Left kidney (tissue), 8 donors: ENCODE measurements at places on chromosomes 5 and 9. TPM values are rescaled to one million over a fixed set of nuclear protein-coding genes. Genes with fewer than 3 reads are reported as not detected.

FOXD4L3 gene
- not detected for polyA plus RNA-seq

MSMP gene
- not detected for polyA plus RNA-seq

C5orf34 gene
- 8.4 TPM for polyA plus RNA-seq

- DNase-seq = no peak
These were observed 564.6 kb upstream of the DMAC1 start for GRCh38 chr9:8364026-8364752.

GRCh38 chr5:164772122-164772521 is 1266.7 kb downstream of the MAT2B start:
- no peak for DNase-seq

DNA sequence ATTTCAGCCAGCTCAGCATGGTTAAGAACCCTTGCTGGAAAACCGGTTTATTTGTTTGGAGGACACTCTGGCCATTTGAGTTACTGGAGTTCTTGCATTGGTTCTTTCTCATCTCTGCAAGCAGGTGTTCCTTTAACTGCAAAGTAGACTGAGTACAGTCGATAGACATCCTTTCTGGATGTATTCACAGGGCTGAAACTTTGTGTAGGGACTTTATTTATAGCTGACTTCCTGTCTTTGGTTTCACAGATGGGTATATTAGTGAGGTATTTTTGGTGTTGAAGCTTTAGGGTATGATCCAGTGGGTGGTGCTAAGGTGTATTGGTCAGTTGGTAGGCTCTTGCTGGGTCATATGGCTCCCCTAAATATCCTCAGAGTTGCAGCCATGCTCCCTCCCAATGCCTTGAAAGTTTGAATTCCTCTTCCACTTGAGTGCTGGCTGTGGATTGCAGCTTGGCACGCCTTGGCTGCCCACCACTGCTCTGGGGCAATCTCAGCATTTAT is 666.0 kb upstream of the COX7C start:
- DNase-seq = no peak

GRCh38 chr9:112887381-112887780 is 3.3 kb downstream of the SLC46A2 start:
- DNase-seq = no peak

DNA sequence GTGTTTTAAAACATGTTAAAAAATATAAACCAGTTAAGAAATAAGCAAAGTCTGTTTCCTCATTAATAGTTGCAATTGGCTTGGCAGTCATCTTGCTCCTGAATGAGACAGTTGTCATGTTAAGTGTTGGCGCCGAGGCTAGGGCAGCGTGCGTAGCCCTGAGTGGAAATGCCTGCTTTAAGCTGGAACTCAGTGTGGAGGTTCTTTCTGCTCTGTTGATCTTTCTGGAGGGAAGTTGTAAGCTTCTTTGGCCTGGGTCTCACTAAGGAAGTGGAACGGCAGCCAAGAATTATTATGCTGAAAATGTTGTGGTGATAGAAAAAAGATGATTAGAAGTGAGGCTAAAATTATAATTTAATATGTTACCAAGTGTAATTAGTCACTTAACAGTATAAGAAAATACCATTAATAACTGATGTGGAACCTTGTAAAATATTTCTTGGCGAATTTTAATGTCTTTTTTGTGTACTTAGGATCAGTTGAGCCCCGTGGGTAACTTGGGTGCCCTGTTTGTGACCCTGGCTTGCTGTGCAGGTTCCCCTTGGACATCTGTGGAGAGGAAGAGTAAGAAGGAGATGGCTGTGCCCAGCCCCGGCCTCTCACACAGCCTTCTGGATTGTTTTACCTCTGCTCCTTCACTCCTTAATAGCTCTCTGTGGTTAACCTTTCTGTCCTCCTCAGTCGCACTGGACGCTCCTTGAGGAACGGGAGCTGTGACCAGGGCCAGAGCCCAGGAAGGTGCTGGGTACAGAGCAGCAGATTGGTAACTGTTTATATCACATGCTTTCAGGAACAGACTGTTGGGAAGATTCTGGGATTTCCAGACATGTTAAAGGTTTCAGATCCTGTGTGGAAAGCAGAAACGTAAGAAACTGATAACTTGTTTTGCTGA is 31.0 kb downstream of the PCBD2 start:
- DNase-seq = no peak

- DNase-seq = no peak
These were observed 86.6 kb upstream of the SARDH start for GRCh38 chr9:133824802-133825186.

DNA sequence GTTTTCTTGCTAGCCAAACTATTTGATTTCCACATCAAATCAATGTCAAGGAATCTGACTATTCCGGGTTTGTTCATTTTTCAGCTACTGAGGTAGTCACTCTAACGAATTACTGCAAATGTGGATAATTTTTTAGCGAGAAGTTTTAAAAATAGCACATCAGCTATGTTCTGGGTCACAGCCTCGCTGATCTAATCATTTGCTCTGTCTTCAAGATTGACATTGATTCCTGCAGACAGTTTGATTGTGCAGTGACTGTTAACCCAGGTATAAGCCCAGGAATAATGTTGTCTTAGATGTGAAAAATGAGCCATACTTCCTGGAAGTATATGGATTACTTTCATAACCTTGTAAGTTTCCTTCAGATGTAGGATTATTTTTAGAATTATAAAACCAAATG is 175.1 kb downstream of the BAAT start:
- DNase-seq = no peak

DNA sequence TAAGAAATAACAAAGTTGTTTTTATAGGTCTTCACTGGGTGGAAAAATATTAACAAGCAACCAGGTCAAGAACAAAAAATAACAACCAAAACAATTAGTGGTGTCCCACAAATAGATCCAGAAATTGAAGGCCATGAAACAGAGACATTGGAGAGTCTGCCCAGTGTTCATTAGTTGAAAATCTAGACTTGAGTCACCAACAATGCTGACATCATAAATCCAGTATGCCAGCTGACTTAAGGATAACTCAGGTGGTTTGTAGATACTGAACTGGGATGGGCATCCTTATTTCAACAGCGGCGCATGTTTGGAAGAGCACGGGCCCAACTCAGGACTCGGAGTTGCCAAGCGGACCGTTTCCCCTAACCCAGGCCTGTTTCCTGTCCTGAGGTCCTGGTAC is 80.7 kb upstream of the TNFAIP8 start:
- DNase-seq = no peak

- DNase-seq = no peak
These were observed 10.9 kb upstream of the TMEM161B start for GRCh38 chr5:88279584-88279983.

SNCB gene
- 0.20 TPM for polyA plus RNA-seq

- DNase-seq = no peak
These were observed 1.1 kb upstream of the ORM1 start for GRCh38 chr9:114321759-114322158.

DNA sequence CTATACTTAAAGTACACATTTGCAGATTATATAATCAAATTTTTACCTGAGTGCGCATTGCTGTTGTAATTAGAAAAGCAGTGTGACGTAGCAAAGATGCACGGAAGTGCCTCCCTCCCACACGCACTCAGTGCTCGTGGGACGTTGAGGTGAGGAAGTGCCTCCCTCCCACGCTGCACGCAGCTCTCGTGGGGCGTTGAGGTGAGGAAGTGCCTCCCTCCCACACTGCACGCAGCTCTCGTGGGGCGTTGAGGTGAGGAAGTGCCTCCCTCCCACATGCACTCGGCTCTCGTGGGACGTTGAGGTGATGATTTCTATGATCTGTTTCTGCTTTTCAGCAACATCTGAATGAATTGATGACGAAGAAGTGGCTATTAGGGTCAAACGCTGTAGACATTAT is 21.0 kb downstream of the EXOC3 start:
- no peak for DNase-seq

DNA sequence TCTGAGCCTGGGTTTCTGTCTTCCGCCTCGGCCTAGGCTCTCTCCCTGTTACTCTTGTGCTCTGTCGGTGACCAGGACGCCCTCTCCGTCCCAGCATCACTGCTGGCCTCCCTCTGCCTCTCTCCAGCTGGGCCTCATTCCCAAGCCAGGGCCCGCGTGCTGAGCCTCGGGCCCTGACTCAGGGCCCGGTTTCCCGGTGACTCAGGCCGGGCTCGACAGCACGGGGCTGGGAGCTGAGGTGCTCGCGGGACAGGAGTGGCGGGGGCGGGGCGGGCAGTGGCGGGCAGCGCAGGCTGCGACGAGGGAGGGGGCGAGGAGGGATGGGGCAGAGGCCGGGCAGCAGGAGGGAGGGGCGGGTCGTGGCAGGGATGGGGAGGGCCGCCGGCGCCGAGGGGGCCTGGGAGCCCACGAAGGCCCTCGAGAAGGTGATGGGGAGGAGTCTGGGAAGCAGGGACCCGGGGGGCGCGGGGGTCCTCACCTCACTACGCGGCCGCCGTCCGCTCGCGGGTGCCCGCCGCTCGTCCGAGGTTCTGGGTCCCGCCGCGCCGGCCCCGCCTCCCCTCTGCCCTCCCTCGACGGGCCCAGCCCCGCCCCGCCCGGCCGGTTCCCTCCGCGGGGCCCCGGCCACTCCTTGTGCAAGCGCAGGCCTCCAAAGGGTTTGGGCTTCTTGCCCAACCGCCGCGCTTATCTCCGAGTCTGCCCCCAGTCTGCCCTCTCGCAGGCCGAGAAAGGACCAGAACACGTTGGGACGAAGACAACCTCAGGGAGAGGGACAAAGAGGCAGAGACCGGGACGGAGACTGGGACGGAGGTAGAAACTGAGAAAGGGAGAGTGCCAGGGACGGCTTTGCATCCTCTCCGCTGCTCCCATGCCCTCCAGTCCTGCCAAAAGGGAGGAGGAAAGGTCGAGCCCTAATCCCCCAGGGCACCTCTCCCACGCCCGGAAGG is at the start of gene ARAP3:
ARAP3 (minus strand) TSS at position 536 of the 947 bp plus-strand sequence. CDS start 1,744 bp downstream, outside the sequence.
- no peak for DNase-seq

- no peak for DNase-seq
These were observed 223.7 kb downstream of the PAPPA start for GRCh38 chr9:116377179-116377798.

DNA sequence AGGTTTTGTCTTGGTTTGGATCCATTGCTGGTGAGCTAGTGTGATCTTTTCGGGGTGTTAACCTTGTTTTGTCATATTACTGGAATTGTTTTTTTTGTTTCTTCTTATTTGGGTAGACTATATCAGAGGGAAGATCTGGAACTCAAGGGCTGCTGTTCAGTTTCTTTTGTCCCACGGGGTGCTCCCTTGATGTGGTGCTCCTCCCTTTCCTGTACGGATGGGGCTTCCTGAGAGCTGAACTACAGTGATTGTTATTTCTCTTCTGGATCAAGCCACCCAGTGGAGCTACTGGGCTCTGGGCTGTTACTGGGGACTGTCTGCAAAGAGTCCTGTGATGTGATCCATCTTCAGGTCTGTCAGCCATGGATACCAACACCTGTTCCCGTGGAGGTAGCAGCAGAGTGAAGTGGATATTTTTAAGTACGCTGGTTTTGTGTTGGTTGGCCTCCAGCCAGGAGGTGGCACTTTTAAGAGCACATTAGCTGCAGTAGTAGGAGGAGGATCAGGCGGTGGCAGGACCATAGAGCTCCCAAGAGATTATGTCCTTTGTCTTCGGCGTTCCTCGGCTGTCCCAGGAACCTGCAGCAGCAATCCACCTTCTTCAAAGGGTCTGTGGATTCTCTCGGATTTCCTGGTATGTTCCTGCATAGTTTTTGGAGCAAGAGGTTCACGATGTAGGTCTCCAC is 27.2 kb downstream of the SCAMP1 start:
- no peak for DNase-seq

GRCh38 chr5:175887463-175887862 is 16.1 kb downstream of the CPLX2 start:
- DNase-seq = no peak

MIGA2 gene
- 18.8 TPM for polyA plus RNA-seq

DNA sequence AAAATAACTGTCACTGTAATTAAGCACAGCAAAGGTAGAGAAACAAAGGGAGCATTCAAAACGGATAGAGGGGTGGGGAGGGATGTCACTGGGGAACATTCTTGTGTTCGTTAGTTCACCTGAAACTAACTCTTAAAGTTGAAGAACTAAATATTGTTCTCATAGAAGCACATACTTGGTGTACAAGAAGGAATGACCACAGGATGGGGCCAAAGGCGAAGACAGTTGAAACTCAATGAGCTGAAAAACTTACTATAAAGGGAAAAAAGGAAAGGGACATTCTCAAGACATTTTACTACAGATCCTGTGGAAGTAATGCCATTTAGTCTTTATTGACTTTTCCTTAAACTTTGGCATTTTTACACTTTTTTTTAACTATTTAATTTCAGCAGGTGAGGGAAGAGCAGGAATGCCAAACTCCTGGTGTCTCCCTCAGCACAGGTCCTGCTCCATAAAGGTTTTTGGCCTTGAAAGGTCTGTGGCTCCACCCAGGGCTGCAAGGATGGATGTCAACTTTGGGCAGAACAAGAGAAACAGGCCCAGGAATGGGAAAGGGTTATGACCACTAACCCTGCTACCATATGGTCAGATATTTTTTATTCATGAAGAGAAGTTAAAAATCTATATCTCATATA is 197.6 kb upstream of the RASA1 start:
- DNase-seq = no peak

DNA sequence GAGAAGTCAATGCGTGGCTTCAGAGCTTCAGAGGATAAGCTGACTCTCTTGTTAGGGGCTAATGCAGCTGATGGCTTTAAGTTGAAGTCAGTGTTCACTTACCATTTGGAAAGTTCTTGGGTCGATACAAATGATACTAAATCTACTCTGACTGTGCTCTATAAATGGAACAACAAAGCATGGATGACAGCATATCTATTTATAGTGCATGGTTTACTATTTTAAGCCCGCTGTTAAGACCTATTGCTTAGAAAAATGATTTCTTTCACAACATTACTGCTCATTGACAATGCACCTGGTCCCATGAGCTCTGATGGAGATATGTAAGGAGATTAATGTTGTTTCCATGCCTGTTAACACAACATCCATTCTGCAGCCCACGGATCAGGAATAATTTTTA is 435.7 kb downstream of the MAT2B start:
- no peak for DNase-seq

GRCh38 chr5:123359454-123360200 is 63.6 kb downstream of the CEP120 start:
- DNase-seq = no peak

DNA sequence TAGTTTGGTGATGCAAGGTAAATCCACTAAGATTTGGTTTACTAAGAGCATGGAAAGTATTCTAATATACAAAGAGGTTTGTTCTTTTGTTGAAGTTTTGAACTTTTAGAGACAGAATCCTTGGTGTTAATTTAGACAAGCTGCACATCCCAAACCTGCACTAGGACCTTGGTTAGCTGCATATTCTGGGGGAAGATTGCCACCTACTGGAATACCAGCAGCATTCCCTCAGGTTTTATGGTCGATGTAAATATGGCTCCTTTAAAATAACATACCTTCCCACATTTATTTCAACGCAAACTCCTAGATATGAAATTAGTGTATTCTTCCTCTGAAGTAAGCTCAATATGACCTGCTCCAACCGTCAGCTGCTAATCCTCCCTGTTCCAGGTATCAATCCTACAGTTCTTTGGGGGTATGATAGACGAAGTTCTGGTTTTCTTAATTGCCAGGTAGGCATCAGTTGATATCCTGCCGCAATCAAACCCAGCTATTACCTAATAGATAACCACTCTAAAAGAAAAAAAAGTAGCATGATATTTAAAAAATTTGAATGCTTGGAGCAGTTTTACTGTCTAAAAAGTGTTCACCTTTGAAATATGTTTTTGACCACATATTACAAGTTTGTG is 624.1 kb downstream of the ISL1 start:
- peak; percentile 41 for DNase-seq
